ENCODE measurements at places on chromosomes 3 and 15.

DNA sequence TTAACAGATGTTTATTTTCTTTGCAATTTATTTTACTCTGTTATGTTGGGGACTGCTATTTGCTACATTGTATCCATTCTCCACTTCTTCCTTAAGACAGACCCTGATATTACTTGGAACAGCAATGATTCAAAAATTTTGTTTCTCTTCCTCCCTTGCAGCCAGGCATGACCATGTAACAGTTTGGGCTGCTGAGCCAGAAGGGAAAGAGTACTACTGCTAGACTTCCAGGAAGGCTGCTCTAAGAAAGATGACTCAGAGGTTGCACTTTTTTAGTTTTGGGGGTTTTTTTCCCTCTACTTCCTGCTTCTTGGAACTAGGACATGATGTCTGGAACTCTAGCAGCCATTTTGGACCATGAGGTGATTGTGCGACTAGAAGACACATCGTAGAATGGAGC lies 10.3 kb downstream of the PRR20G start:
- DNase-seq, result no peak

DNA sequence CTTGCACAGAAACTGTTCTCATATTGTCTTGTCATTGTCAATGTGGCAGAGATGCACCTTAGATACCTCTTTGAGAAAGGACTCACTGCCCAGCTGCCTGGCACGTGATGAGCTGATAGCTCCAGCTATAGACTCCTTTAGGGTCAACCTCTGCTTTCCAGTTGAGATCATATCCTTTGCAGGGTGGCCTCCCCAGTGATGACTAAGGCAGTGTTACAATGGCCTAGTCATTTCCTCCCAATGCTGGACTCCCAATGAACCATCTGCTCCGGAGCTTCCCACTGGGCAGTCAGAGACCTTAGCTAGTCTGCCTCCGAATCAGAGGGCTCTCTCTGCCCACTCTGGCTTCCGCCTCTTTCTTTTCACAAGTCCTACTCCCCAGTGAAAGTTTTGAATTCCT lies 79.5 kb downstream of the CHRD start:
- no peak for DNase-seq

- no peak for DNase-seq
Observed at GRCh38 chr3:191331388-191331787, 1.1 kb upstream of the UTS2B start.

DNA sequence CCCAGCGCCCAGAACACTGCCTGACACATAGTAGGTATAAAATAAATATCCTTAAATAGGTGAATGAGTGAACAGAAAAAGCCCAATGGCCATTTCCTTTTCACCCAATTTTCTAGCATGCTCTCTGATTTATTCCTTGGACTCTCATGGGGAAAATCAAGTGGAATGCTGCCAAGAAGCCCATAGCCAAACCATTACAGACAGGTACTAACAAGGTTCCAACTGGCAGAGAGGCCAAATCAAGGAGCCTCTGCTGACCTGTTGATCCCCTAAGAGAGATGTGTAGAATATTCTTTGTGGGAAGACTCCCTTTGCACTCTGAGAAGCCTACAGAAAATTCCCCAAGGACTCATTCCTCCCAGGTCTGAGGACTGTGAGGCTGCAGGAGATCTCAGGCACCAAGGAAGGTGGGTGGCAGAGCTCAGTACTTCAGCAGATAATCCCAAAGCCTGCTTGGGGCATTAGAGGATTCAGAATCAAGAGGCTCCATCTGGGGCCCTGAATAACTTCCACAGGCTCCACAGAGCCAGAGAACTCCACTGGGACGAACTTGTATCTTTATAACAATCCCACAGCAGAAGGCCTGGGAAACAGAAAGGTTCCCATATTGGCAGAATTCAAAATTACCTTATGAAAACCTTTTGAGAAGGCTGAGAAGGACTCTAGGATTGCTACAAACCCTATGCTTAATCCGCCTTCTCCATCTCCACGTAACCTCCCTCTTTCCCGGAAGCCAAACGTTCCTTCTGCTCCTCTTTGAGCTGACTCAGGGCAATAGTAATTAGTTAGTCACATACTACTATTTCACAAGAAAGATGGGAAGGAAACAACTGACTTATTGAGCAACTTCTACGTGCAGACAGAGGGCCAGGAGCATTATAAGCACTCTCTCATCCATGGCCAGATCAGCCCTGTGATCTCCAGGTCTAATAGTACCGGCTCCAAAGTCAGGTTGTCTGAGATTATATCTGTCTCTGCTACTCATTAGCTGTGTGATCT lies 34.5 kb downstream of the PRICKLE2 start:
- DNase-seq, result no peak

GRCh38 chr3:73314151-73314951 lies 252.9 kb downstream of the EBLN2 start:
- no peak for DNase-seq

GRCh38 chr3:57068437-57069089 lies 8.1 kb downstream of the SPATA12 start:
- DNase-seq, result no peak

GRCh38 chr3:31724651-31725050 lies 191.9 kb downstream of the STT3B start:
- no peak for DNase-seq

GRCh38 chr3:179321668-179322285 lies 1.1 kb upstream of the ZNF639 start:
- no peak for DNase-seq

DNA sequence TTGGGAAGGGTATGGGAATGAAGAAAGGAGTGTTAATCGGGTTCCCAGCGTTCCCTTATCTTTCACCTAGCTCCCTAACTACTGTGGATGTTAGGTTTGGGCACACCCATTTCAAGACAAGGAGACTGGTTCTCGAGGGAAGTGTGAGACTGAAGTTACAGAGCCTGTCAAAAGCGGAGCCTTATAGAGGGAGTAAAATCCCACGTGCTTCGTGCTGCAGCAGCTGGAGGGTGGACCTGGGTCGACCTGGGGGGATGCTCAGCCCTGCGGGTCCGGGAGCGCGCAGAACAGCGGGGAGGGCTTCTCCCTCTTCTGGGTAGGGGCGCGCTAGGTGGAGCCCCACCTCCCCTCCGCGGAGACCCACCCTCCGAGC lies 314 bp upstream of the TMED3 start:
- DNase-seq, result no peak

DNA sequence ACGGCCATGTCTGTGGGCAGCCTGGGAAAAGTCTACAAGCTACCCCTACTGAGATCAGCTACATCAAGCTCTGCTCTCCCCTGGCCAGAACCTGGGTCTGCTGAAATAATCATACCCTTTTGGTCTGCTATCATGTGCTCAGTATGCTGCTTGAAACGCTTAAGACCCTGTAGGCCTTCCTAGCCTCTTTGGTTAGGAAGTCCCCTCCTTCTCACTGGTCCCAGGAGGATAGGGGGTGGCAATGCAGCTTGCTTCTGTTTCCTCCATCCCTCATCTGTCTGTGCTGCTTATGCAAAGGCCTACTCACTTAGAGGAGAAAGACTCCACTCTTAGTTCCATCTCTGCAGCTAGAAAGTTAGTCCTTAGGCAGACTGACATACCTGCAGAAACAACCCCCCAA lies 118.2 kb upstream of the RASGRP1 start:
- DNase-seq, result no peak

DNA sequence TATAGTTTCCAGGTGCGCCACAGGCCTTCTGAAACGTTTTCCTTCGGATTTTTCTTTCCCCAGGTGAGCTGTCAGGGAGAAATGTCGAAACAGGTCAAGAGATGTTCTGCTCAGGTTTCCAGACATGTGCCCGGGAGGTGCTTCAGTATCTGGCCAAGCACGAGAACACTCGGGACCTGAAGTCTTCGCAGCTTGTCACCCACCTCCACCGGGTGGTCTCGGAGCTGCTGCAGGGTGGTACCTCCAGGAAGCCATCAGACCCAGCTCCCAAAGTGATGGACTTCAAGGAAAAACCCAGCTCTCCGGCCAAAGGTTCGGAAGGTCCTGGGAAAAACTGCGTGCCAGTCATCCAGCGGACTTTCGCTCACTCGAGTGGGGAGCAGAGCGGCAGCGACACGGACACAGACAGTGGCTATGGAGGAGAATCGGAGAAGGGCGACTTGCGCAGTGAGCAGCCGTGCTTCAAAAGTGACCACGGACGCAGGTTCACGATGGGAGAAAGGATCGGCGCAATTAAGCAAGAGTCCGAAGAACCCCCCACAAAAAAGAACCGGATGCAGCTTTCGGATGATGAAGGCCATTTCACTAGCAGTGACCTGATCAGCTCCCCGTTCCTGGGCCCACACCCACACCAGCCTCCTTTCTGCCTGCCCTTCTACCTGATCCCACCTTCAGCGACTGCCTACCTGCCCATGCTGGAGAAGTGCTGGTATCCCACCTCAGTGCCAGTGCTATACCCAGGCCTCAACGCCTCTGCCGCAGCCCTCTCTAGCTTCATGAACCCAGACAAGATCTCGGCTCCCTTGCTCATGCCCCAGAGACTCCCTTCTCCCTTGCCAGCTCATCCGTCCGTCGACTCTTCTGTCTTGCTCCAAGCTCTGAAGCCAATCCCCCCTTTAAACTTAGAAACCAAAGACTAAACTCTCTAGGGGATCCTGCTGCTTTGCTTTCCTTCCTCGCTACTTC lies 3.8 kb downstream of the BHLHE40 start:
- no peak for DNase-seq

GRCh38 chr15:35019404-35020327 lies 31.6 kb upstream of the ZNF770 start:
- DNase-seq, result no peak

DNA sequence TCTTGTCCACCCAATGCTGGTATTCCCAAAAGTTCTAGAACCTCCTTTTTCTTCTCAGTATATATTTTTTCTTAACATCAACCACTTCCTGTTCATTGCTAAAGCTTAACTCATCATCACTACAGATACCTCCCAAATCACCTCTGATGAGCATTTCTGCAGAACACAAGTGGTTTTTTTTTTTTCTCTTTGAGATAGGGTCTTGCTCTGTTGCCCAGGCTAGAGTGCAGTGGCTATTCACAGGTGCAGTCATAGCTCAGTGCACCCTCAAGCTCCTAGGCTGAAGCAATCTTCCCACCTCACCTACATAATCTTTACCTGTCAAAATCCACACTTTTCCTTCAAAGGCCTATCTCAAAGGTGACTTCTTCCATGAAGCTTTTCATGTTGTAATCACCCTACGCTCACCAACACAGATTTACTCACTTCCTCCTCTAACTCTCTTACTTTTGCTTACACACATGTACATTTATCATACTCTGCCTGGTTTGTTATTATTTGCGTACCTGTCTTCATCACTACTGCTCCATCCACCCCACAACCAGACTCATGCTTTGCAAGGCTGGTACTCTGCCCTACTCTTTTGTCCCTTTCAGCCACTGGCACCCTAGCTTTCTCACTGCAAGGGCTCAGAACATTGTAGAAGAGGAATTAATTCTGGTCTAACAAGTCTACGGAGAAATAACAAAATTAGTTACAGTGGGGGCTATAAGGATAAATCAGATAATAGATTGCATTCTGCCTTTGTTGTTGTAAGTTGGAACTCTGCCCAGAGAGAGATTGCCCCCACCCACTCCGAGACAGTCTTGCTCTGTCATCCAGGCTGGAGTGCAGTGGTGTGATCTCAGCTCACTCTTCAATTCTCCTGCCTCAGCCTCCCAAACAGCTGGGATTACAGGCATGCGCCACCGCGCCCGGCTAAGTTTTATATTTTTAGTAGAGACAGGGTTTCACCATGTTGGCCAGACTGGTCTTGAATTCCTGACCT lies 27.5 kb downstream of the HERC1 start:
- no peak for DNase-seq

- DNase-seq, result no peak
Observed at GRCh38 chr15:69104050-69104750, 56.2 kb upstream of the GLCE start.

GRCh38 chr3:166111562-166111961 lies 274.3 kb upstream of the BCHE start:
- no peak for DNase-seq

DNA sequence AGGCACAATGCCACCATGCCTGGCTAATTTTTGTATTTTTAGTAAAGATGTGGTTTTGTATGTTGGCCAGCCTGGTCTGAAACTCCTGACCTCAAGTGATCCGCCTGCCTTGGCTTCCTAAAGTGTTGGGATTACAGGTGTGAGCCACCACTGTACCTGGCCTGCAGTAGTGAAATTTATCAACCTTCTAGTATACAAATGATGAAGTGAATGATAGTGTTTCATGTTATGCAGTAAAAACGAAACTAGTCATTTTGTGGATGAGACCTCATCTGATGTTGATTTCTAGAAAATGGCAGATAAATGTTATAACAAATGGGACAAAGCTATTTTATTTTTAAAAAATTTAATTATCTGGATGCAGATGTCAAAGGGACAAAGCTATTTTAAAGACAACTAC lies 32.9 kb downstream of the NXPE3 start:
- DNase-seq, result no peak
